ENCODE measurements at places on chromosomes 1 and 21.

- no peaks in the 10 kb centered on the region for H3K36me3 ChIP-seq
- no peaks in the 10 kb centered on the region for H3K27me3 ChIP-seq
- no peak overlapping the region for H3K27ac ChIP-seq
- no peaks in the 10 kb centered on the region for H3K4me1 ChIP-seq
- H3K4me3 ChIP-seq = no peak overlapping the region
- no peak for DNase-seq
These were observed 119.0 kb downstream of the LEPR start for GRCh38 chr1:65539266-65540131.

DNA sequence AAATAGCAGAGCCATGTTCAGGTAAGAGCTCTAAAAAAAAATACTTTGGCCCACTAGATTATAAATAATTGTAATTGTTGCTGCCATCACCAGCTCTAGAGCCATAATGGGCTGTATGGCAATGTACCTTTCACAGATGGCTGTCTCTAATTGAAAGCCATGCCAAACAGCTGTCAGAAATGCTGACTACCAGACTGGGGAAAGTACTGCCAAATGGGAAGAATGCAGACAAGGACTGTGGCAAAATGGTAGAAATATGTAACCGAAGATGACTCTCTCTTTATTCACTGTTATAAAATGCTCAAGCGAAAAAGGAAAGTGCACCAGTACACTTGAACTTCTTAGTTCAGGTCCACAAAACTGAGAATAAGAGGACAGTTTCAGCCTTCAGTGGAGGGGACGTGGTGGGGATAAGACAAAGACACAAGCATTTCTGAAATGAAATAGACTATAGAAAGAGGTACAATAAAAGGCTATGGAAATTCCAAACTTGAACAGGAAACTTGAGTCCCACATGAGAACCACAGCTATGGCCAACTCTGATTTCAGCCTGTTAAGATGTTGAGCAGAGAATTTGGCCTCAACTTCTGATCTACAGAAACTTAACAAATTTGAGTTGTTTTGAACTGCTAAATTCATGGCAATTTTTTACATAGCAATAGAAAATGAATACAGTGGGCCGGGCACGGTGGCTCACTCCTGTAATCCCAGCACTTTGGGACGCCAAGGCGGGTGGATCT lies 46.5 kb upstream of the LPGAT1 start:
- H3K27me3 ChIP-seq = no peaks in the 10 kb centered on the region
- H3K4me1 ChIP-seq = no peaks in the 10 kb centered on the region
- no peak for DNase-seq

- no peaks in the 10 kb centered on the region for H3K27me3 ChIP-seq
- H3K4me1 ChIP-seq = no peaks in the 10 kb centered on the region
- no peak overlapping the region for H3K27ac ChIP-seq
- H3K4me3 ChIP-seq = no peak overlapping the region
These were observed 30.0 kb upstream of the SGIP1 start for GRCh38 chr1:66503841-66504470.

- no peaks in the 10 kb centered on the region for H3K27me3 ChIP-seq
- H3K4me1 ChIP-seq = peaks cover 37% of the 10 kb centered on the region
- H3K4me3 ChIP-seq = no peak overlapping the region
- H3K27ac ChIP-seq = peak overlapping the region; percentile 84
- no peak for DNase-seq
These were observed 111.2 kb upstream of the JUN start for GRCh38 chr1:58895082-58895481.

DNA sequence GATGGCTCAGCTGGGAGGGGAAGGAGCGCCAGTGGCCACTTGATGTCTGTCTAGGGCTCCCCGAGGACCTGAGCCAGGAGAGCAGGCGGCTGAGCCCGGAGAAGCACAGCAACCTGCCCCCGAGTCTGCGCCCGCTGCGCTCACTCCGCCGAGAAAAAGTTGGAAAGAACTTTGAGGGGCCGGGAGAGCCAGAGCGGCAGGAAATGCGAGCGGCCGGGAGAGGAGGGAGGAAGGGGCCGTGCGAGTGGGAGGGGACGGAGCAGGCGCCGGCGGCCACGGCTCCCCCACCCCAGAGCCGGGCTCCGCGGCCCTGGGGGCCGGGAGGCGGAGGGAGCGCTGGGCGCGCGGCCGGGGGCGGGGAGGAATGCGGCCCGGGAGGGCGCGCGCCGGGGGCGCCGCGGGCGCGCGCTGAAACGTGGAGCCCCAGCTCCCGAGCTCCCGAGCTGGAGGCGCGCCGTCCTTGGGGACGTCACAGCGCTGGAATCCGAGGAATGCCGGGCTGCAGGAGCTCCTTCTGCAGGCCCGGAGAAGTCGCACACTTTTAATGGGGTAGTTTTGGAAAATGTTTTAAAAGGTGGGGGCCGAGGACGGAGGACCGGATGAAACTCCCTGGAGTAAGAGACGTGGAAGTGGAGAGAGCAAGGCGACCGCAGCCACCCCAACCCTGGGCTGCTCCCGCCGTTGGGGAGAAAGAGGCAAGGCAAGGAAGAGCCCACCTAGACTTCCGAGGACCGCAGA lies at the start of gene PTPN14:
PTPN14 (minus strand) TSS at position 167 of the 738 bp plus-strand sequence. CDS start 86,799 bp downstream, outside the sequence.
- peaks cover 11% of the 10 kb centered on the region for H3K4me1 ChIP-seq
- no peaks in the 10 kb centered on the region for H3K36me3 ChIP-seq
- peak within 1 kb of the TSS; percentile 96 for H3K27ac ChIP-seq
- DNase-seq = peak; percentile 96
- H3K4me3 ChIP-seq = peak within 1 kb of the TSS; percentile 81

GRCh38 chr1:41652384-41653265 lies 168.1 kb upstream of the EDN2 start:
- no peak overlapping the region for H3K27ac ChIP-seq
- no peaks in the 10 kb centered on the region for H3K36me3 ChIP-seq
- no peaks in the 10 kb centered on the region for H3K4me1 ChIP-seq
- no peaks in the 10 kb centered on the region for H3K27me3 ChIP-seq
- H3K4me3 ChIP-seq = no peak overlapping the region

GRCh38 chr1:232386294-232386693 lies 243.6 kb downstream of the SIPA1L2 start:
- no peaks in the 10 kb centered on the region for H3K36me3 ChIP-seq
- no peaks in the 10 kb centered on the region for H3K27me3 ChIP-seq
- no peak for DNase-seq
- H3K4me3 ChIP-seq = no peak overlapping the region

DNA sequence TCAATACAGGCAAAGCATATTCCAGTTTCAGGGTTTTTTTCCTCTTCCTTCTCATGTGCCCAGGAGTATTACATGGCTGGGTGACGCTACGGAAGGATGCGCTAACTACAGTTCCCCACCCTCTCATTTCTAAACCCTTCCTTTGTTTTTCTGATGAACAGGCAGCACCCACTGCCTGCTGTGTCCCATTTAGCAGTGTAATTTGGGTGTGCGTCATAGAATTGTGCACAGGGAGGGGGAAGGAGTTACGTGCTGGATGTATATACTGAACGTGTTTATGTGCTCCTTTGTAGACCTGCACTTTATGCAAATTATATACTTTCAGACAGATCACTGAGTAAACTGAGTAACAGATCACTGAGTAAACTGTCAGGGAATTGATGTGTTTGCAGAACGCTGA lies 44.5 kb downstream of the ELAPOR1 start:
- DNase-seq = no peak
- H3K27me3 ChIP-seq = no peaks in the 10 kb centered on the region
- H3K4me3 ChIP-seq = no peak overlapping the region
- H3K27ac ChIP-seq = no peak overlapping the region

- no peaks in the 10 kb centered on the region for H3K27me3 ChIP-seq
- H3K4me1 ChIP-seq = peaks cover 8% of the 10 kb centered on the region
- H3K4me3 ChIP-seq = no peak overlapping the region
- no peaks in the 10 kb centered on the region for H3K36me3 ChIP-seq
These were observed 30.4 kb downstream of the VAV3 start for GRCh38 chr1:107934578-107934977.

- no peaks in the 10 kb centered on the region for H3K27me3 ChIP-seq
- peaks cover 21% of the 10 kb centered on the region for H3K4me1 ChIP-seq
- H3K27ac ChIP-seq = peak overlapping the region; percentile 75
- H3K4me3 ChIP-seq = no peak overlapping the region
These were observed 73.3 kb downstream of the MRPL37 start for GRCh38 chr1:54273092-54273794.

DNA sequence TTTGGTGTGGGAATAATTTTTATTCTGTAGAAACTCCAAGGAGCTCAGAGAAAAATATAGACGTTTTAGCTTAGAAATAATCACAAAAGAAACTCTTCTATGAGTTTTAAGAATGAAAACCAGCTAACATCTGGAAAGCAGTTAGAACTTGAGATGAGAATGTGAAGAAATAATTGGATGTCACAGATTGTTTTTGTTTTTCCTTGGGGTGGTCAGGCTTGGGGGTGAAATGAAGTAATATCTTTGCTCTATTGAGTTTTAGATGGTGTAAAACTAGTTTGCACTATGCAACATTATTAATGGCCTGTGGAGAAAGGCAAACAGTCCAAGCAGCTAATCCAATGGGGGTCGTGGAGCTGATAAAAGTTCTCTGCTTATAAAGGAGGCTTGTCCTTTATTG lies 101.2 kb downstream of the FMN2 start:
- DNase-seq = no peak
- H3K27me3 ChIP-seq = no peaks in the 10 kb centered on the region
- H3K4me1 ChIP-seq = no peaks in the 10 kb centered on the region
- H3K4me3 ChIP-seq = no peak overlapping the region

DNA sequence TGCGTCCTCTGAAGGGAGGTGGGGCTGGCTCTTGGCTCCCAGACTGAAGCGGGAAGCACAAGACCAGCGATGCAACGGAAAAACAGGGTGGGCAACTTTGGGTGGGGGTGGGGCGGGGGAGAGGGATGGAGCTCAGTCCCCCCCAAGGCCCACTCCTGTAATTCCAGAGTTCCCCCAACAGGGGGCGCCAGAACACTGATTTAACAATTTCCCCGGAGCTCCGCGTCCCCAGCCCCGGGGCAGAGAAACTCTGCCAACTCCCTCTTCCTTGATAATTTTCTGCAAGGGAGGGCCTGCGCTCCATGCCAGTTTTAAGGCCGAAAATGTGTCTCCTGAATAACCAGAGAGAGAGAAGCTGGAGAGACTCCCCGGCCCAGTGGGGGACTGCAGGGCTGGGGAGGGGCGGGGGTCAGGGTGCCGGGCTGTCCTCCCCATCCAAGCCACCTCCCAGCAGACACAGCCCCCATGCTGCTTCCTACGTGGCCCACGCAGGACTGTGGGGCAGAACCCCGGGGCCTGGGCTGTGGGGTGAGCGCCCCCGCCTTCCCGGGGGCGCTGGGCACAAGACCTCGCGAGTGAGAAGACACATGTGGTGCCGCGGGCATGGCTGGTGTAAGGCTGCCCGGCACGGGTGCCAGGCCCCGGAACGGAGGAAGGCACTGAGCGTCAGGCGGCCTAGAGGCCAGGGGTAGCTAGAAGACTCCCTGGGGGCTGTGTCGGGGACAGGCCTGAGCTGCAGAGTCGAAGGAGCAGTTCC lies 51.4 kb downstream of the KIF21B start:
- no peak overlapping the region for H3K4me3 ChIP-seq
- H3K27ac ChIP-seq = no peak overlapping the region
- no peaks in the 10 kb centered on the region for H3K36me3 ChIP-seq
- H3K4me1 ChIP-seq = no peaks in the 10 kb centered on the region
- H3K27me3 ChIP-seq = no peaks in the 10 kb centered on the region

- no peak overlapping the region for H3K4me3 ChIP-seq
- H3K27me3 ChIP-seq = no peaks in the 10 kb centered on the region
- H3K27ac ChIP-seq = no peak overlapping the region
- no peak for DNase-seq
- H3K4me1 ChIP-seq = no peaks in the 10 kb centered on the region
These were observed 82.0 kb downstream of the RPAP2 start for GRCh38 chr1:92380867-92381266.

GRCh38 chr1:153532769-153533599 lies 2.8 kb downstream of the S100A6 start:
- peaks cover 16% of the 10 kb centered on the region for H3K36me3 ChIP-seq
- no peaks in the 10 kb centered on the region for H3K27me3 ChIP-seq
- peak overlapping the region; percentile 98 for H3K27ac ChIP-seq
- DNase-seq = peak; percentile 96
- peak overlapping the region; percentile 84 for H3K4me3 ChIP-seq

GRCh38 chr1:89890085-89890752 lies 69.4 kb downstream of the LRRC8D start:
- DNase-seq = no peak
- H3K27ac ChIP-seq = no peak overlapping the region
- H3K4me3 ChIP-seq = no peak overlapping the region
- no peaks in the 10 kb centered on the region for H3K27me3 ChIP-seq

- H3K27ac ChIP-seq = no peak overlapping the region
- H3K36me3 ChIP-seq = no peaks in the 10 kb centered on the region
- DNase-seq = no peak
- H3K4me1 ChIP-seq = no peaks in the 10 kb centered on the region
These were observed 28.9 kb upstream of the APP start for GRCh38 chr21:26199456-26199855.

DNA sequence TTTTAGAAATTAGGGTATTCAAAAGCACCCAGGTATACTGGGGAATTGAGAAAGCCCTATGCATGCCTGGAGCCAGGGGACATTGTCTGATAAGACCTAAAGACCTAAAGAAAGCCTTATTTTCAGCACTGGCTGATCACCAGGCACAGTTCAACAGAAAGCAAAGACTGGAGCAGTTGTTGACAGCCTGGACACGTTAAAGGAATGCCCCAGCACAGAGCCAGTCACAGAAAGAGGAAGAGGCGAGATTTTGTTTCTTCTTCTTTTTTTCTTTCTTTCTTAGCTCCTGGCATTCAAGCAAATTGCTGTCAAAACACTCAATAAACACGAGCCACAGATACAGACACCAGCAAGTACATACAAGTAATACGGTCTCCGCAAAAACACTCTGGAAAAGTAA lies 40.4 kb downstream of the RNF187 start:
- no peaks in the 10 kb centered on the region for H3K36me3 ChIP-seq
- DNase-seq = no peak
- no peaks in the 10 kb centered on the region for H3K27me3 ChIP-seq
